ENCODE measurements at places on chromosomes 7 and 10.

DNA sequence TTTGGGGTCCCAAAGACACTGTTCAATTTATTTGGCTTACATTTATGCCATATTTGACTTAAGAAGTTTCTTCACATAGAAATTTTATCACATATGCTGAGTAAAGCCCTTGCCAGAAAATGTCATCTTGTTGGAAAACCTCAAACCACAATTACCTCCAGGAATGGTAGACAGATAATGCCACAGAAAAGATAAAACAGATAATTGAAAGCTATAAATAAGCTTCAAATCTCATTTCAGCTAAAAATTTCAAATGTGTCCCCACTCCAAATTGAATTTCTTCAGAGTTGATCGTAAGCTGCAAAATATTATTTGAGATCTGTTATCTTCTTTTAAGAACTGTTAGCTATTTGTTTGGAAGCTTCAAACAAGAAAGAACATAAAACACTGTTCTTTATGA lies 176.4 kb upstream of the PTN start:
- DNase-seq: no peak

- DNase-seq: no peak
These were observed 136.0 kb downstream of the RAPGEF5 start for GRCh38 chr7:22220941-22221340.

DNA sequence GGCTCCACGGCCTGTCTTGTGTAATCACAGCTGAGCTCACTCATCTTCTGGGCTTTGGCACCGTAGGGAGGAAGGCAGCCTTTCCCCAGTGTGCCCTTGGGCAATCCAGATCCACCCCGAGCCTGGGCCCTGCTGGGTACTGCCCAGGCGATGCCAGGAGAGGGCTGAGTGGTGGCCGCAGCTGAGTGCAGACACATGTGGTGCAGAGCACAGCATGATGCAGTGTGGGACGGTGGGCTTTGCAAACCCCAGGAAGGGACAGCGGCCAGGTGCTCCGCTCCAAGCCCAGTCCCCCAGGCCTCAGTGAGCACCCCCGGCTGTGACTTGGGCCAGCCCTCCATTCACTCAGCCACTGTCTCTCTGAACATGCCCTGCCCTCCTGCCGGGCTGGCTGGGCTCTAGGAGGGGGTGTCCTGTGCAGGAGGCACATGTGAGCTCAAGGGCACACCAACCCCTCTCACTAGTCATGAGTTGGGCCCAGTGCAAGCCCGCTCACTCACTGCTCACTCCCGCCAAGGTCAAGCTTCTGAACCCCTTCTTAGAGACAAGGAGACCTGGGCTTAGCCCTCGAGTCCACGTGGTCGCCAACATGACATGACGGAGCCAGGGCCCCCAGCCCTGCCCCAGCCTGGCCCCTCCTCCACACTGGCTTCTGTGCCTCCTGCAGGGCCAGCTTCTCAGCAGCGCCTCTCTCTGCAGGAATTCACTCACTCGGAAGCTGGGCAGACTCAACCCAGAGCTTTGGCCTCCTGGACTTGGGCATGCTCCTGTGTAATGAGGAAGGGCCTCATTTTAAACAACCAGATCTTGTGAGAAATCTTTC lies 77.5 kb upstream of the INSIG1 start:
- DNase-seq: no peak

- DNase-seq: no peak
These were observed 130.0 kb upstream of the AHR start for GRCh38 chr7:17168416-17168815.

DNA sequence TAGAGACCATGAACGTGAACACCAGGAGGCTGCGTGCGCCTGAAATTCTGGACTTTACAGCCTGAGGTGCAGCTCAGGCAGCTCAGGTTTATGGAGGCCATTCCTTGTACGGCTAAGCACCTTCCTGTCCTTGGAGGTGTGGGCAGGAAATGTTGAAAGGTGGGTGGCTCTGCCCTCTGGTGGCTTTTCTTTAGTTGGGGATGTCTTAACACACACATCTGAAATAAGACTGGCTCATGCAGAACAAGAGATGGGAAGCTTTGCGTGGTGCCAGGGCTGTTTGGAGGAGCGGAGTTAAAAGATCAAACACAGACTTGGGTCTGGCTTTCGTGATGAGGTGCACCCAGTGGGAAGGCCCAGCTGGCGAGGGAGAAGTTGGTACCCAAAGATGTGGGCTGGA lies 64.1 kb downstream of the DOCK1 start:
- DNase-seq: no peak

DNA sequence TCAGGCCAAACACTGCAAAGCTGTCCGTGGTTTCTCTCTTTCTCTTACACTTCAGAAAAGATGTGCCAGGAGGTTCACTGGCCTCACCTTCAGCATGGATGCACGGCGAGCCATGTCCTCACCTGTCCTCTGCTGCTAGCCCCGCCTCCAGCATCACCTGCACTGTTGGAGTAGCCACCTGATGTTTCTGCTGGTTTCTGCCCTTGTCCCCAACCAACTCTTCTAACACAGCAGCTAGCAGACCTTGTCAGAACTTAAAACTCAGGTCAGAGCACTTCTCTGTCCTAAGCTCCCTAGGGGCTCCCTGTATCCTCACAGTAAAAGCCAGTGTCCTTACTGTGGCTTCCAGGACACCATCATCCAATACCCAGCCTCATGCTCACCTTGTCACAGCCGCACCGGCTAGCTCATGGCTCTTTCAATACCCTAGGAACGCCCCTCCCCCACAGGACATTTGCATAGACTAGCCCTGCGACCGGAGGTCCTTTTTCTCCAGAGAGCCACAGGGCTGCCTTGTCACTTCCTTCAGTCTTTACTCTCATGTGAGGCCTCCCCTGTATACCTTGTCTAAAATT lies 15.2 kb downstream of the PALD1 start:
- DNase-seq: no peak

DNA sequence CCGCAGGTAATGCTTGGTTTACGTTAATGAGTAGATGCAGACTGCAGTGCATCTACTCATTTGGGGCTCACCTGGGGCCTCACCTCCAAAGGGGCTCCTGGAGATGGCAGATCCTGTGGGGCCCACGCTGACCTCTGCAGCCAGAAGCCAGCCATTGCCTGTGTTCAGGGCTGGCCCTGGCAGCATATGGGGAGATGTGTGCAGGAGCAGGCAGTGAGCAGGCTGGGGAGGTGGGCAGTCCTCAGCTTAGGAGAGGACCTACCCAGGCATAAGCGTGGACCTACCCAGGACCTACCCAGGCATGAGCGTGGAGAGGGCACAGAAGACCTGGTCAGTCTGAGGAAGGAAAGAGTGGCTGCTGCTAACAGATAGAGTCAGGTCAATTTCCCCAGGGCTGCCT lies 178.5 kb downstream of the PTPRN2 start:
- no peak for DNase-seq

DNA sequence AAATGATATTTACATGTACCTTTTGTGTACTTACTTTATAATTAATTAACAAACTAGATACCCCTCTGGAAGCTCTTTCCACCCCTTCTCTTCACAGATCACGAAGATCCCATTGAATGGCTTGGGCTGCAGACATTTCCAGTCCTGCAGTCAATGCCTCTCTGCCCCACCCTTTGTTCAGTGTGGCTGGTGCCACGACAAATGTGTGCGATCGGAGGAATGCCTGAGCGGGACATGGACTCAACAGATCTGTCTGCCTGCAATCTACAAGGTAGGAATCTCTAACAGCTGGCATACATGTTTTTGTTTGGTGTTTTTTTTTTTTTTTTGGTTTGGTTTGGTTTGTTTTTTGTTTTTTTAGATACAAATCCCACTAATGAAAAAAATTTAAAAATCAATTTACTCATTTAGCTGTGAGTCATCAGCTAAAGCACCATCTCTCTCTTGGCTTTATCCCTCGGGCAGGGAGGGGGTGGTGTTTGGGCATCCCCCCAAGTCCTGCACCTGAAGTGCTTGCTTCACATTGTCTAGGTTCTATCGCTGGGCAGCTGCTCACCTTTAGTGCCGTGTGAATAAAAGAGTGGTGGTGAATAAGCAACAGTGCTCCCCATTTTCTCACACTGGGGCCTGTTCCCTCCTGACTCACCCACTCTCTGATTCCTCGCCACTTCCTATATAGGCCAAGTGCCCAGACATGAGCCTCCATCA lies 68.9 kb downstream of the MET start:
- no peak for DNase-seq

DNA sequence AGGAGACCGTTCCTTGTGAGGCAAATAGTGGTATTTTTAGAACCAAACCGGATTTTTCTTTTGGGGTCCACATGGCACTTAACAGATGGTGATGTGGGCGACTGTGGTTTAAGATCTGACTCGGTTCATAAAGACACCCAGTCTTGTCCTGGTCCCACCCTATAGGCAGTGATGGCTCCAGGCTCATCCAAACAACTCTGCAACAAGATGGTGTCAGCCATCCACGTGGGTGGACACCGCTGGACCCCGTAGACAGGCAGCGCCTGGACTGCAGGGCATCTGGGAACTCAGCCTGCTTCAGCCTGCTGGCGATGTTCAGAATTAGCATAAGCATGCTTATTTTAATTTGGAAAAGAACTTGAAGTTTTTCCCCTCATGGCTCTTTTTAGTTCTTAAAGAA lies 258.4 kb upstream of the FZD1 start:
- DNase-seq: no peak

GRCh38 chr10:112282086-112282485 lies 1.1 kb upstream of the TECTB start:
- no peak for DNase-seq

DNA sequence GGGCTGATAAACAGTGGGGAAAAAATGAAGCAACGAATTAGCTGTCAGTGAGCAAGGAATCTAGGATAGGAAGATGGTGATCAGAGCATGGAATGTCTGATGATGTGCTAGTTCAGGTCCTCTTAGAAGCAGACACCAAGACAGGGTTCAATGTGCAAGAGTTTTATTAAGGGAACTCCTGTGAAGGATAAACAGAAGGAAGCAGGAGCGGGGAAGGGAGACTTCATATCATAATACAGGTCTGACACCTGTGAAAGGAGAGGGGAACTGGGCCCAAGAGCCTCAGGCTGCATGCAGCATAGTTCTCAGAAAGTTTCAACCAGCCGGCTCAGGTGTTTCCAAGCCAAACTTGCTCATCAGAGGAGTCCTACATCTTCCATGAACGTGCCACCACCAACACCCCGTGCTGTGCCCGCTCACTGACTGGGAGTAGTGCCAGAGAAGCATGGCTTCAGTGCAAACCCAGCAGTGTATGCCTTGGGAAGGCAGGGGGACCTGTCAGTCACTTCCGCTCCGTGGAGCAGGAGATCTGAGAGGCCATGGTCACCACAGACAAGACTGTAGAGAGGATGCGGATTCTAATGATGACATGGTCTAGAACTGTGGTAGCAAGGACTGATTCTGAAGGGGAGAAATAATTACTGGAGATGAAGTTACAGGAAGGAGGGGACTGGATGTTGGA lies 45.8 kb downstream of the ZNF800 start:
- no peak for DNase-seq

DNA sequence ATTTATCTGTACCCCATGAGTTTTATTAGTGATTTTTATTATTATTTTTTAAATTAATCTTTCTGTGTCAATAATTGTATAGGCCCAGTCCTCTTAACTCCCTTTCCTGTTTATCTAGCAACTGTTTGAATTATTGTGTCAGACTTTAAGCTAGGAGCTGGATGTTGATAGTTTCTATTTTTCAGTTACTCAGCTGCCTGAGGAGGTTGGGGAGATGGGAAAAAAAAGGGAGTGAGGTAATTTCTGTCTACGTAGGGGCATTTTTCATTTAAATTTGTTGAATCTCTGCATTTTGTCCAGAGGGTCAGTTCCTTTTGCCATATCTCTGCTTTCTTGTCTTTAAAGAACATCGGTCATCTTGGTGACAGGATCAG lies 5.0 kb upstream of the ZNF518A start:
- DNase-seq: no peak

DNA sequence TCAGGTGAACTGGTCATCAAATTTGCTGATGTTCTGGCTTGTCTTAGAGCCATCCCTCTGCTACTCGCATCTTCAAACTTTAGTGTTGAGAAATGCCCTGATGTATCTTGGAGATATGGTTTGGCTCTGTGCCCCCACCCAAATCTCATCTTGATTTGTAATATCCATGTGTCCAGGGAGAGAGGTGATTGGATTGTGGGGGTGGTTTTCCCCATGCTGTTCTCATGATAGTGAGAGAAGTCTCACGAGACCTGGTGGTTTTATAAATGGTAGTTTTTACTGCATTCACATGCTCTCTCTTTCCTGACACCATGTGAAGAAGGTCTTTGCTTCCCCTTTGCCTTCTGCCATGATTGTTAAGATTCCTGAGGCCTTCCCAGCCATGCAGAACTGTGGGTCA lies 74.0 kb upstream of the AFAP1L2 start:
- no peak for DNase-seq

DNA sequence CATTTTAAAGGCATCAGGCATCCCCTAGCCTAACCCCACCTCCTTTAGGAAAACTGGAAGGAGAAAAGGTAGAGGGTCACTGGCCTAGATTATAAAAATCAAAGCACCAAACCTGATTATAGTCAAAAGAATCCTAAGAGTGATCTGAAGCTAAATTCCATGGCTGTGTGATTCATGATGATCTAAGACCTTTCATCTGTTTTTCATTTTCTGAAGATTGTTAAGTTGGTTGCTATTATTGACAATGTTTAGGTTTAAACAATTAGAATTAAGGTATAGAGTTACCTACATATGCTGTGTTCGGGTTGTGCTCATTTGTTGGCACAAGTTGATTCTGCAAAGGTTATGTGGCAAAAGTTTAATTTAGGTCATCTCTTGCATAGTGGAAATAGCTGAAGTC lies 148.7 kb downstream of the BICC1 start:
- DNase-seq: no peak

GRCh38 chr7:132102942-132103341 lies 473.3 kb downstream of the PLXNA4 start:
- no peak for DNase-seq

DNA sequence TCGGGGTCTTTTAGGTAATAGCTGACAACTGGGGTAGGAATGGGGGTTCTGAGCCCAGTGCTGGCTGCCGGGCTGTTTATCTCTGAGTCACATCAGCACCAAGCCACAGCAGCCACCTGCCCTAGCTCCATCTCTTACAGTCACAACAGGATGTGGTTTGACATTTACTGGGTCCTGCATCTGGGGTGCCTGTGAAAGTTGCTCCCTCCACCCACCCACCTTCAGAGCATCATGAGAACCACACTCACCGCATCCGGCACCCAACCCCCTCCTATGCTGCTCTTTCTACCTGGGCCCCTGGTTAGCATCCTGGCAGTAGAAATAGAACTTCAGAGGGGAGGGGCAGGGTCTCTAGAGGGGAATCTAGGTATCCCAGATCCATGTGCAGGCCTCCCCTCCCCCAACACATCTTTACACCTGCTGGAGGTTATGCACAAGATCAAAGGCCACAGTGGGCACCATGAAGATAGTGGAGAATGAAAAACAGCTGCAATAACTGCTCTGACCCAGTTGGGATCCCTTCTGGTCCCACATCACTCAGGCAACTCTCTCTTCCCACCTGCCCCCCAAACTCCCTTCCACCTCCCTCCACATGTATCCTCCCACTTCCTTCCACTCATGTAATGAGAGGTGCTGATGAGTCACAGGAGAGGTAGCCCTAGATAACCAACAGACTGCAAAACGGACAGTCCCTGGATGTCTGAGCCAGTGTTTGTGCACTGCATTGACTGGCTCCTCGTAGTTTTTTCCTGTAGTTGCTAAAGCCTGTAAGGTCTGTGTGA lies 38.2 kb downstream of the PRSS2 start:
- DNase-seq: no peak
